ENCODE measurements at places on chromosomes 1 and 21.

DNA sequence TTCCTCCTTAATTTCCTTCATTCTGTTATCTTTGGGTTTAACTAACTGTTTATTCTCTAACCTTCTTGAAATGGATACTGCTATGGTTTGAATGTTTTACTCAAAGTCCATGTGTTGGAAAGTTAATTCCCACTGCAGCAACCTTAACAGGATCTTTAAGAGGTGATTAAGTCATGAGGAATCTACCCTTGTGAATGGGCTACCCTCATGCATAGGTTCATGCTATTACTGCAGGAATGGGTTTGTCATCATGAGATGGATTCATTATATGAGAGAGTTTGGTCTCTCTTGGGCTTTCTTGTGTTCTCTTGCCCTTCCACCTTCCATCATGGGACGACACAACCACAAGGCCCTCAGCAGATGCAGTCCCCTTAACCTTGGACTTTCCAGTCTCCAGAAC lies 516.9 kb downstream of the ADGRL2 start:
- DNase-seq = no peak

- peak; percentile 84 for DNase-seq
Measured at GRCh38 chr1:197638316-197638715, 137.0 kb downstream of the DENND1B start.

- DNase-seq = no peak
Measured at GRCh38 chr1:211036381-211037060, 97.4 kb downstream of the KCNH1 start.

DNA sequence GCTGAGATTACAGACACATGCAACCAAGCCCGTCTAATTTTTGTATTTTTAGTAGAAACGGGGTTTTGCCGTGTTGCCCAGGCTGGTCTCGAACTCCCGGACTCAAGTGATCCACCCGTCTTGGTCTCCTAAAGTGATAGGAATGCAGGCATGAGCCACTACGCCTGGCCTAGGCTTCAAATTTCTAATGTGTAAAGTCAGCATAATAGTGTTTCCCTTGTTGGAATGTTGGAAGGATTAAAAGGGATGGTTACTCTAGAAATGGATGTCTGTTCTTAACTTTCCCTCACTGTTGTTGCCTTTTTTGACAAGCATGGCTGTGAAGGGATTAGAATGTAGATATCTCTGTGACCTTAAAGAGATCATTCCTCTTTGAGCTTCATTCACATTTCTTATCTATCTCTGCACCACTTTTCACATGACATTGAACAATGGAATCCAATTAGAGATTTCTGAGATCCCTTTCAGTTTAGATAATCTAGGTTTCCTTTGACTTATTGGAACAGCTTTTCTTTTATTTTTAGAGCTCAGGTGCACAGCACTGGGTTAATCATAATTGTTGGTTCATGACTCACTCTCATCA lies 33.7 kb downstream of the NFASC start:
- DNase-seq = no peak

DNA sequence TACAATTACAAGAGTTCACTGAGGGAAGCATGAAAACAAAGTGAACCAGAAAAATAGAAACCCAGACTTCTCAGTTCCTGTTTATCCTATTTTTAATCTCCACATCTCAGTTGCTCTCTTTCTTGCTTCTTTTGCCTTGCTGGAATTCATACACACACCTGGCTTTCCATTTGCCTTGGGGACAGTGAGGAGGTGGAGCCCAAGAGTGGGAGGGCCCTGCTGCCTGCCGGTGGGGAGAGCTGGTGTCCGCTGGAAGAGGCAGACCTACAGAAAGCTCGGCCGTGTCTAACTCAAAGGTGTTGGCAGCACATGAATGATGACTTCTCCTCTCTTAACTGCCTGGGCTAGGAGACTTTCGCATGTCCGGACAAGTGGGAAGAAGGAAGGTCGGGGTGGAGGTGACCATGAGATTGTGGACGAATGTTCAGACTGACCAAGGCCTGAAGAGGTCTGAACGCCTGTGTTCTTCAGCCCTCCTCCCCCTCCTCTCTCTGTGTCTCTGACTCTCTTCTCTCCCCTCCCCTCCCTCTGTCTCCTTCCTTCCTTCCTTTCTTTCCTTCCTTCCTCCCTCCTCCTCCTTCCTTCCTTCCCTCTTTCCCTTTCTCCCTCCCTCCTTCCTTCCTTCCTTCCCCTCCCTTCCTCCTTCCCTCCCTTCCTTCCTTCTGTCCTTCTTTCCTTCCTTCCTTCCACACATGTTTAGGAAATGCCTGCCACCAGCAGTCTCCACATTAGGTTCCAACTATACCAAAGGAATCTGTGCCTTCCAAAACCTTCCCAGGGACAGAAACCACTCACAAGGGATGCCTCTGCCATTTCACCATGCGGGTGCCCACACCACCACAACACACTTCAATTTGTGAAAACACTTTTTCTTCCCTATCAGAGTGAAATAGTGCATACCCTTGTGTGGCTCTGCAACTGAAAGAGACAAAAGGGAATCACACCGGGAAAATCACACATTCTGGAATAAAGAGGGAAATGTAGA lies 157.3 kb upstream of the RUNX1 start:
- no peak for DNase-seq

DNA sequence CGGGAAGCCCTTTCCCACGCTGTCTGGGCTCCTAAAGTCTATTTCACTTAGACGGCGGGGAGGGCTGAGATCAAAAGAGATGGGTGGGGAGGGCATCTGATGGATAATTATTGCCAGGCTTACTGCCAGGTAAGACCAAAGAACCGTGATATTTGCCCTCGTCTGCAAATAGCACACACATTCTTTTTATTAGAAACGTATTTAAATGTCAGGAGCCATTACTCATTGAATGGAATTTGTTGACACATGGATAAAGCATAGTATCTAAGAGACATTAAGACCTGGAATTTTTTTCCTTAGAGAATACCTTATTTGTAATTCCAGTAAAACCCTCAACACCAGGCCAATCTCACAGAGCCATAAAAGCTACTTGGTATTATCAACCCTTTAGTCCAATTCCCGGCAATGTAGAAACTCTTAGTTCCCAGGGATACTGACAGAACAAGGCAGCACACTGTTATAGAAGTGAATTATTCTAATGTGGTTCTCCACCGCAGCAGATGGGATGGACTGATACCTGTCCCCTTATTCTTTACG lies 10.6 kb downstream of the URB1 start:
- no peak for DNase-seq

GRCh38 chr1:153984123-153984894 lies 1.8 kb downstream of the RAB13 start:
- DNase-seq = no peak

DNA sequence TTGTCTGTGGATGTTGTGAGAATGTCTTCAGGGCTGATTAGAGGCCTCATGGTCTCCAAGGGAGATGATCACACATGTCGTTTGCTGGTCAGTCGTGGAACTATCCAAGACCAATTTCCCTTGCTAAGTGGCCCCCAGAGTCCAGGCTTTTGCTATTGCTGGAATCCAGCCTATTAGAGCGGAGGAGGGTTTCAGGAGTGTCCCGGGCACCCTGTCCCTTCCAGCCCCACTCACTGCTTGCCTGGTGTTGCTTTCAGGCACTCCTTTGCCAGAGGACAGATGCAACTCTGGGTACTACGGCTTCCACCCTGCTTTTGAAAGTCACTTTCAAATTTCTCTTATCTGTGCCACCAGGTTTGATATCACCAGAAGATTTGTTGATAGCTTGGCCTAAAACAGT lies 149.1 kb downstream of the NOS1AP start:
- no peak for DNase-seq

- DNase-seq = no peak
Measured at GRCh38 chr1:238562341-238562740, 671.6 kb upstream of the ZP4 start.

DNA sequence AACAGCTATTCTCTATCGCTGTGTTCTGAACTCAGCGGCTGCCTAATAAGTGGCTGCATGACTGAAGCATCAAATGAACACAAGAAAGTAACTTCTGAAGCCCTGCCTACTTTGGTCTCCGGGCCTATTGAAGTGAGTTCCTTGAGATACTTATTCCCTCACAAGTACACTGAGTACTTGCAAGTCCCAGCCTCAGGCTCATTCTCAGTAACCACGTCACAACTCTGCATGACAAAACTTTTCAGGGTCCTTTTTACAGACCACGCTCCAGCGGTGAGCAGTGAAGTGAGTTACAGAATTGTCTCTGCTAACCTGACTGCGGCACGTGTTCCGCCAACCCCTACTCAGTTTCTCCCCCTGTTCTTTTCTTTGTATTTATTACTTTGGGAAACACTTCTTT lies 1342.7 kb upstream of the ADGRL4 start:
- DNase-seq = no peak

GRCh38 chr1:17764591-17764990 lies 9.5 kb downstream of the ACTL8 start:
- DNase-seq = no peak

GRCh38 chr1:229124116-229124515 lies 146.8 kb upstream of the RAB4A start:
- DNase-seq = no peak

GRCh38 chr1:75970631-75971030 lies 38.4 kb upstream of the ASB17 start:
- no peak for DNase-seq
